ENCODE measurements at places on chromosomes 1 and 21.
A peak's percentile ranks its signal among the peaks of the same experiment; 100 is the strongest.

DNA sequence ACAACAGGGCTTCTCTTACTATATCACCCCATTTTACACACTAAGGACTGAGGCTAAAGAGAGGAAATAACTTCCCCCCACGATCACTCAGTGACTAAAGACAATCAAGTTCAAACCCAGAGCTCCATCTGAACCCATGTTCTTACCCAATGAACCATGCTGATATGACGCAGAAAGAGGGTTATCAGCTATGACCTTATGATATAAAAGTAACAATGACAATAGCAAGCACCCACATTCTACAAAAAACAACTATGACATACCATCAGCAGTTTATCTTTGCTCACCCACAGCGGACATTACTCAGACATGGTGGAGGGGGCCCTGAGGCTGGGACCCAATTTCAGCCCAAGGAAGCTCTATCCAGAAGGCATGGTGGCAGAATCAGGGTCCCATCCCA is 75.7 kb downstream of the PTPN14 start:
- DNase-seq, result no peak

- no peak for DNase-seq
These were observed 71.0 kb downstream of the SSBP3 start for GRCh38 chr1:54335011-54335754.

- no peak for DNase-seq
These were observed 650.0 kb upstream of the RGS18 start for GRCh38 chr1:191508239-191508638.

DNA sequence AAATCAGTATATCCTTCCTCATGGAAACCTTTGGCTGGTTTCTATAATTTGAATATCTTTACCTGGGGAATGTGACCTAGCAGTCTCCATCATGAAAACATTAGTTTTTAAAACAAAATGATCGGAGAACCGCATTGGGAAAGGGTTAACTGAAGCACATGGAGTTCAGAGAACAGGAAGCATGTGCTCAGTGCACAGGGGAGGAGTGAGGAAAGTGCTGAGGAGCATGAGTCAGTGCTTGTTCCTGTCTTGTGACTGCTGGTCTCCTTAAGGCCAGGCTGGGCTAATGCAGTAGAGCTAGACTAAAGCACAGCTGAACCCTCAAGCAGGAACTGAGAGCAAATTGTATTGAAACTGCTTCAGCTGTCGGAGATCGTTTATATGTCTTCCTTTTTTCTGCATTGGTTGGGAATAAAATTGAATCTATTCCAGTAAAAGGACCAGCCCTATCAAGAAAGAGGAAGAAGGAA is 5.8 kb downstream of the IFI16 start:
- DNase-seq, result peak; percentile 59

- no peak for DNase-seq
These were observed 91.9 kb downstream of the PLD5 start for GRCh38 chr1:242432491-242433095.

All from activated T-cell treated with anti-CD3 and anti-CD28 coated beads for 48 hours (primary cell).